Breast epithelium (tissue), 4 donors: ENCODE measurements at places on chromosomes 13 and 19. TPM values are rescaled to one million over a fixed set of nuclear protein-coding genes. Genes with fewer than 3 reads are reported as not detected.

Gene NLRP11
- not detected for total RNA-seq

GRCh38 chr13:92825938-92826596 is 400.5 kb upstream of the GPC6 start:
- DNase-seq = no peak

DNA sequence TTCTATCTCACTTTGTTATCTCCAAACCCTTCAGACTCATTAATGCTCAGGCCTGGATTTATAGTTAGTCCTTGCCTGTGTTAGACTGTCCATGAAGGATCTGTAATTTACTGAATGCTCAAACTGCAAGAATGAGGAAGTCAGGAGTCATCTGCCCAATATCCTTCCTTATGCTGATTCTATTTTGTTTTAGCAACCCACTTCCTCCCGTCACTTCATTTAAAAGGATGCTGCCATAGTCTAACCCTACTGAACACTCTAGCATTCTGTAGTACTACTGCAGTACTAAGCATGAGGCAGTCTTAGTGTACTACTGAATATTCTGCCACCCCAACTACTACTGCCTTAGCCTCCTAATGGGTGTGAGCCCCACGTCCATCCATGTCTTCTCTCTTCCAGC is 1.5 kb downstream of the FCAR start:
- DNase-seq = no peak

DNA sequence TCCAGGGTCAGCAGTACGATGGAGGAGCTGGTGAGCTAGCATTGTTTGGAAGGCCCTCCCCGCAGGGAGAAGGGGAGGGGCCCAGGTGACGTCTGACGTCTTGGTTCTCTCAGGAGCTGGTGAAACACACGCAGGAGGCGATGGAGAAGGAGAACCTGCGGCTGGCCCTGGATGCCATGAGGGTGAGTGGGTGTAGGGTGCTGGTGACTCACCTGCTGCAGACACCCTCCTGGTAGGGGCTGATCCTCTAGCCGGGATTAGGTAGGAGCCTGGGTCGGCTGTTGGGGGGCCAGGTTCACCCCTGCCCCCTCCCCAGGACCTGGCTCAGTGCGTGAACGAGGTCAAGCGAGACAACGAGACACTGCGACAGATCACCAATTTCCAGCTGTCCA is 55.8 kb downstream of the VAV1 start:
- DNase-seq = no peak

Gene ZNF419
- total RNA-seq = 10.2 TPM

- DNase-seq = no peak
Measured at GRCh38 chr19:9289231-9289884, 20.3 kb downstream of the ZNF699 start.

DNA sequence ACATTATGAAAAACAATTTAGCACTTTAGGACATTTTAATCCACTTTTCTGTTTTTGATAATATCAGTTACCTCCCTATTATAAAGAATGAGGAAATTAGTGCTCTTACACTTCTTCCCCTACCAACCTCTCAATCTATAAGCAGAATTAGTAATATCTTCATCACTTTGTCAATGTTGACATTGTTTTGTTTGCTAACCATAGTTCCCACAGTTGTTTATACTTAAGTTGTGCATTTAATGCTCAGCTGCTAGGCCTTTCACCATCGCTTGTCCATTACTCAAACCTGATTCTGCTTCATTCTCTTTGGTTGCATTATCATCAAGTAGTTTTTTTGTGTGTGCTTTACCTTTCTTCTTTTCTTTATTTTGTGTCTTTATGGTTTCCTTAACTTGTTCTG is 132.1 kb downstream of the CDK8 start:
- no peak for DNase-seq

Gene CDX2
- total RNA-seq = not detected

GRCh38 chr19:18419699-18420460 is 682 bp downstream of the SSBP4 start:
- no peak for DNase-seq

DNA sequence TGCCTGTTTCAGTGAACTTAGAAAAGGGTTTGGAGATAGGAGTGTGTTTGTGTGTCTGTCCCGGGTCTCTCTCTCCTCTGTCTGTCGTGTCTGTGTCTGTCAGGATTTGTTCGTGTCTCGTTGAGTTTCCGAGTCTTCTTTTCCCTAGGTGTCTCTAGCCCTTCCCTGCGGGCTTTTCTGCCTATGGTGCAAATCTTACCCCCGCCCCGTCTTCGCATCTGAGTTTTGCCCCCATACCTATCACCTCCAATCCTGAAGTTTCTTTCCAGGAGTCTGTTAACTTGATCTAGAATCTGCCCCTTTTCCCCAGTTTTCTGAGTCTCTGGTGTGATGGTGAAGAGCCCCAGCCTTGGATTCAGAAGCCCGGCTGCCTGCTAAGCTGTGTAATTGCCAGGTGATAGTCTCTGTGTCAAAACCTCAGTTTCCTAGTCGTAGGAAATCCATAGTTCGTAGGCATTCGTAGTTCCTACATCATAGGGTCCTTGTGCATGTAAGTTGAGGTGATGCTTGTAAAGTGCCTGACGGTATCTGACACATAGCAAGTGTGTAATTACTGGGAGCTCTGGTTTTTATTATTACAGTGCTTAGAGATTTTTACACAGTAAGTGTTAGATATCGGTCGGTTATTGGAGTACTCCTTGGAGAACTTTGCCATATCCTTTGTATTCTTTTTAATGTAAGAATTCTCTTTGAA is 782 bp downstream of the EPN1 start:
- no peak for DNase-seq

GRCh38 chr19:2573916-2574315 is 98.0 kb downstream of the GADD45B start:
- DNase-seq = peak; percentile 48

Gene KLK3
- not detected for total RNA-seq

GRCh38 chr19:16062789-16063188 is 13.5 kb upstream of the TPM4 start:
- DNase-seq = no peak

GRCh38 chr19:5470264-5470671 is 15.1 kb downstream of the ZNRF4 start:
- DNase-seq = no peak

- DNase-seq = no peak
Measured at GRCh38 chr13:46354156-46355087, 32.6 kb downstream of the RUBCNL start.
